ENCODE measurements at places on chromosomes 4 and X.

- no peak for DNase-seq
These were observed 25.5 kb upstream of the RXFP1 start for GRCh38 chr4:158496030-158496741.

DNA sequence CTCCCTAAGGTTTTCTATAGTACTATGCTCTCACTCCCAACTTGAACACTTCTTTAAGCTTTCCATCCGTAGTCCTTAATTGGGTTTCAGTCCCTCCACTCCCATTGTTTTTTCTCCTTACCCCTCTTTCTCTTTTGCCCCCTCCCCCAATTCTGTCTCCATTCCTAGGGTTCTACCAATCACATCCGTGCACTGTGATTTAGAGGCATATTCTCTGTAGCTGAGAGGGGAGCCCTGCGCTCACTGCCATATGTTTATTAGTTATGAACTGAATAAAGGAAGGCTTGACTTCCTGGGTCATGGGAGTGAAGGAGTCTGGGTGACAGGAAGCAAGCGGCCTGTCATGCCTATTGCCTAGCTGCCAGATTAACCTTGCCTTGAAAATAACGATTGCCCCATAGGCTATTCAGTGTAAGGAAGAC lies 471 bp downstream of the MCTS1 start:
- peak; percentile 24 for DNase-seq

GRCh38 chr4:37799941-37800554 lies 26.4 kb upstream of the PGM2 start:
- DNase-seq = no peak

- no peak for DNase-seq
These were observed 1.0 kb downstream of the LAMP2 start for GRCh38 chrX:120468071-120468470.

GRCh38 chrX:69067841-69068240 lies 97.4 kb downstream of the PJA1 start:
- no peak for DNase-seq

DNA sequence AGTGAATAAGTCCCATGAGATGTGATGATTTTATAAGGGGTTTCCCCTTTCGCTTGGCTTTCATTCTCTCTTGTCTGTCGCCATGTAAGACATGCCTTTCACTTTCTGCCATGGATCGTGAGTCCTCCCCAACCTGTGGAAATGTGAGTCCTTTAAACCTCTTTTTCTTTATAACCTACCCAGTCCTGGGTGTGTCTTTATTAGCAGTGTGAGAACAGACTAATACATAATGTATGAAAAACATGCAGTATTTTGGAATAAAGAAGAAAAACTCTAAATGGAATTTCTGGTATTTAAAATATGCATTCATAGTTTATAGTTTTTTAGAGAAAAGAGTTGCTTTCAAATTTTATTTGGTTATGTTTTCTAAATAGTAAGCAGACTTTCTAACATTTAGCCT lies 360.7 kb downstream of the PCDH7 start:
- no peak for DNase-seq

GRCh38 chr4:12689457-12689856 lies 794.7 kb downstream of the RAB28 start:
- DNase-seq = no peak

GRCh38 chrX:39811376-39811775 lies 286.4 kb downstream of the BCOR start:
- no peak for DNase-seq

- DNase-seq = no peak
These were observed 183.9 kb downstream of the CPEB2 start for GRCh38 chr4:15186149-15186548.

DNA sequence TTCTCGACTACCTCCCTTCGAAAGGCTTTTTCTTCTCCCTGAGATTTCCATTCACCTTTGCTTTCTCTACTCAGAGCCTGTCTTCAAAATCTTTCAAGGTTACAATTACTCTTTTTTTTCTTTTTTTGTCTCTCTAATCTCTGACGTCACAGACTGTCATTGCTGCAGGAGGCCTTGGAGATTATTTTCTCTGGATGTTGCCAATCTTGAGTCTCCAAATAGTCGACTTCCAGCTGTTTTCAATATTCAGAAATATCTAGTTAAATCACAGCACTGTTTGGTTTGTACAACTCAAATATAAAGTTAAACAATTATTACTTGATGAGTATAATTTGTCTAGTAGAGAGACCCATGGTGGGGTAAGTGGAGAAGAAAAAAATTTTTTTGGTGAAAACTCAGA lies 359.0 kb upstream of the BOD1L1 start:
- no peak for DNase-seq

DNA sequence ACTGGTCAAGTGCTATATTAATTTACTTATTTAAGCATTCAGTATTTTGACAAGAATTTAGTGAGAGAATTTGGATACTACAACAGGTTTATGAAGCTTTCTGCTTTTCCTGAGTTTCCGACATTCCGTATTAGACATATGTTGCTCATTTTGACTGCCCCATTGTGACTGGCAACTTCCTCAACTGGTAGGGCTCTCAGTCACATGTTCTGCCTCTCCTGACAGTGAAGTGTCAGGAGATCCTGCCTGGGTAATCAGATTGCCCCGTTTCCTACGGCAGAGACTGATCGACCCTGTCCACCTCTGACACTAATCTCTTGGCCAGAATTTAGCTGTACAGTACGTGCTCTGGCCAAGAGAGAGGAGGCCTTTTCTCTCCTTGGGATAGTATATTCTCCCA lies 49.5 kb downstream of the CLNK start:
- DNase-seq = no peak

- no peak for DNase-seq
These were observed 95.3 kb upstream of the GUCY1A1 start for GRCh38 chr4:155571184-155571944.

DNA sequence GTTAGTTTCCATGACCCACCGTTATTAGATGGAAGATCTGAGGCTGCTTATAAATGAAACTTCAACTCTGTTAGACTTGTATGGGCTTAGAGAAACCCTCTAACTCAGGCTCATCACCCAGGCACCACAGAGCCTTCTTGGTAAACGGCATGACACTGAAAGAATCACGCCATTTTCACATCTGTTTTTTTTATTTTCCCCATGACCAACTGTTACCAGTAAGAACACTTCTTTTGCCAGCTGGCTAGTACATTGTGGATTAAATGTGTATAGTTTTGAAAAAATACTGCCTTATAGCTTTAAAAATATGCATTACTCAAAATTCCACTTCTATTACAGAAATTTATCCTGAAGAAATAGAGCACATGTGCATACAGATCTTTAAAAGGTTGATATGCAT lies 48.0 kb upstream of the APELA start:
- DNase-seq = no peak

DNA sequence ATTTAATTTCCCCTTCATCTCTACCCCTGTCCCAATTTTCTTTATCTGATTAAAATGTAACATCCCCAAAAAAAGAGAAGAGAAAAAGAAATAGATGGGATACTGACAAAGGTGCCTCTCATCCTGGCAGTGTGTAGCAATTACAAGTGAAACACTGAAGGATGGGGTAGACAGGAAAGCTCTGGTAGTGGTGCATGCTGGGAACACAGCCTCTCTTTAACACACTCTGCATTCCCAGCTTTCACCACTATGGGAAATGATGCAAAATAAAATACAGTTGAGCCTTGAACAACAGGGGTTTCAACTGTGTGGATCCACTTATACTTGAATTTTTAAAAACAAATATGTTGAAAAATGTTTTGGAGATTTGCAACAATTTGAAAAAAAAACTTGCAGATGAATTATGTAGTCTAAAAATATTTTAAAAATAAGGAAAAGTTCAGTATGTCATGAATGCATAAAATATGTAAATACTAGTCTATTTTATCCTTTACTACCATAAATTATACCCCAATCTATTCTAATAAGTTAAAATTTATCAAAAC lies 239.2 kb upstream of the DDX53 start:
- DNase-seq = no peak

- DNase-seq = no peak
These were observed 121.7 kb downstream of the PDS5A start for GRCh38 chr4:39855909-39856512.

DNA sequence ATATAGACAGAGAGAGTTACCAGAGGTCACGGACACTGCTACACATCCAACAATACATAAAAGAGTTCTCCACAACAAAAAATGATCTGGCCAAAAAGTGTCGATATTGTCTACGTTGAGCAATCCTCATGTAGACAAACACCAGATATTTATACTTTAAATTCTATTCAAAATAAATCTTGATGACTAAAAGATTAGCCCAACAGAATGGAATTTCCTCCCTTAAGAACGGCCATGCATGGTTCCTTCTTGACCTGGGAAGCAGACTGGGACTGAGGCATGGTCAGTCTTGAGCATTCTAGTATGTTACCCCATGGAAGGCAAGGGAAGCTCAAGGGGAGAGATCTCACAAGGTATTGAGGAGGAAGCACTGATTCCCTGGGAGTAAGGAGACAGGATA lies 43.5 kb downstream of the LHFPL1 start:
- DNase-seq = no peak

DNA sequence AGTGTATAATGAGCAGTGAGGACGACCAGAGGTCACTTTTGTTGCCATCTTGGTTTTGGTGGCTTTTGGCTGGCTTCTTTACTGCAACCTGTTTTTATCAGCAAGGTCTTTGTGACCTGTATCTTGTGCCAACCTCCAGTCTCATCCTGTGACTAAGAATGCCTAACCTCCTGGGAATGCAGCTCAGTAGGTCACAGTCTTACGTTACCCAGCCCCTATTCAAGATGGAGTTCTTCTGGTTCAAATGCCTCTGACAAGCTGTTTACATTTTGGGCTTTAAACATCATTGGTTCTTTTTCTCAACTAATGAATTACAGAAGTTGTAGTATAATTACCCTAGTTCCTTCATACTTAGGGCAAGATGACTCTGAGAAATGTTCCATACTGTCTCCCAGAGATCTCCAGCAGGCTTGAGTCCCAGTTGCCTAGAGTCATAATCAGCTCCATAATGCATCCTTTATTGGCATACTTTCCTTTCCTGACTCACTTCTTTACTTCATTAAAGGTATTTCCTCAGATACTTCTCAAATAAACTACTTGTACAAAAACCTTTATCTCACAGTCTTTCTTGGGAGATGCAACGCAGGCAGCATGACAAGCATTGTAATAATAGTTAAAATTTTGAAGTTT lies 136.5 kb downstream of the KDM6A start:
- no peak for DNase-seq

- no peak for DNase-seq
These were observed 444.2 kb upstream of the PABPC4L start for GRCh38 chr4:134645778-134646177.

DNA sequence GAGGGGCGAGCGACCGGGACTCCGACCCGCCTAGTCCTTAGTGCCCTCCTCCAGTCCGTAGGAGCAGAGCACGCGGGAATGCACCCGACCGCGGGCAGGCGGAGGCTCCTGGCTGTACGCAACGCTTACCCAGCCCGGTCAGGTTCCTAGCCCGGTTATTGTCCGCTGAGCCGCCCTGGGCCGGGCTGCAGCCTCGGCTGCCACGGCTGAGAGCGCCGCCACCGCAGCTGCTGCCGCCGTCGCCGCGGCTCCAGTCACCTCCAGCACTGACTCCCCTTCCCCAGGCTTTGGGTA lies at the start of gene AMER1:
Gene AMER1, minus strand, starts transcription at position 268 of the 294 bp plus-strand sequence. CDS start 12,422 bp downstream, outside the sequence.
- DNase-seq = no peak

- DNase-seq = no peak
These were observed 59.3 kb downstream of the SHROOM2 start for GRCh38 chrX:9845578-9845952.

DNA sequence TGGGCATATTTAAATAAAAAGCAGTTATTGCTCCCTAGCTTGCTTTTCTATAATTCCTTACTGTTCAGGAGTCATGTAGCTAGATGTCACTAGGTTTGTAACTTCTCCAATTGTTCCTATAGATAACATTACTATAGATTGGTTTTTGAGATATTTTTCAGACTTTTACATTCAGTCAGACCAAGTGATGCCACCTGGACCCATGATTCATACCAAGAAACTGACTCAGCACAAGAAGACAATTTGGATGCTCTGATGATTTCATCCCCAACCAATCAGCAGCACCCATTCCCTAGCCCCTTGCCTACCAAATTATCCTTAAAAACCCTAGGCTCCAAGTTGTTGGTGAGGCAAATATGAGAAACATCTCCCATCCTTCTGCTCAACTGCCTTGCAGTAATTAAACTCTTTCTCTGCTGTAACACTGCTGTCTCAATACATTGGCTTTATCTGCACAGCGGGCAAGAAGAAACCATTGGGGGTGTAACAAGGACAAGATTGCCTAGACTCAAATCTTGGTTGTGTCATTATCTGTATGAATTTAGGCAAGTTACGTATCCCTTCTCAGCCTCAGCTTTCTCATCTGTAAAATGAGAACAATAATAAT lies 11.8 kb upstream of the NEIL3 start:
- no peak for DNase-seq

- no peak for DNase-seq
These were observed 5.0 kb downstream of the ARHGAP4 start for GRCh38 chrX:153921070-153921469.

GRCh38 chr4:155614111-155614762 lies 52.4 kb upstream of the GUCY1A1 start:
- no peak for DNase-seq

GRCh38 chr4:25908491-25908901 lies 5.5 kb upstream of the SMIM20 start:
- no peak for DNase-seq

DNA sequence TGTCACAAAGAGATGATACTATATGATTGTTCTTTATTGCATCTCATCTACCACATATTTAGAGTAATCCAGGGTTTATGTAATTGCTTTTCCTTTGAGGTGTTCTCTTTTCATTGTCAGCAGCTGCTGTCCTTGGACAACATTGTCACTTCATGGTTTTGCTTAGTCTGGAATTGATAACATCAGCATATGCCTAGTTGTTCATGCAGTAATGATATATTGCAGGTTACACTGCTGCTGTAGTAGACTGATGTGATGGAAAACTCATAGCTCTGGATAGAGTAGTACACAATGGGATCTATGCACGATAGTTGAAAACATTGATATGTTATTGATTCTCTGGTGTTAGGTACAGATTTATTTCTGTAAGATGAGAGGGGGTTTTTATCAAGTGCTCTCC lies 13.7 kb downstream of the NEIL3 start:
- DNase-seq = no peak

- no peak for DNase-seq
These were observed 62.2 kb upstream of the FAM241A start for GRCh38 chr4:112082954-112083586.

GRCh38 chrX:81201071-81201470 lies 642 bp downstream of the HMGN5 start:
- DNase-seq = no peak

DNA sequence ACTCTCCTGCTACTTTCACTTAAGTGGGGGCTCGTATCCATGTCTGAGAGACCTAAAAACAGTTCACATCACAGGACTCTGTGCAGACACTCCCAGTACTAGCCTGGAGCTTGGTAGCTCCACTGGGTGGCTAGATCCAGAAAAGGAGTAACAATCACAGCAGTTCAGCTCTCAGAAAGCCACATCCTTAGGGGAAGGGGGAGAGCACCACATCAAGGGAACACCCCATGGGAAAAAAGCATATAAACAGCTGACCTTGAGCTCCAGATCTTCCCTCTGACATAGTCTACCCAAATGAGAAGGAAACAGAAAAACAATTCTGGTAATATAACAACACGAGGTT lies 175.8 kb downstream of the FAM13A start:
- DNase-seq = no peak

GRCh38 chrX:136251041-136251991 lies at the start of gene MAP7D3:
Gene MAP7D3, minus strand, starts transcription at chrX:136251400. Its CDS starts 42 bp downstream, at chrX:136251358.
- DNase-seq = peak; percentile 29
